ENCODE measurements at places on chromosomes 16 and 17.

GRCh38 chr16:72812672-72813071 is 235.3 kb downstream of the ZFHX3 start:
- DNase-seq, result no peak

- no peak for DNase-seq
Observed at GRCh38 chr16:84341528-84342295, 26.6 kb upstream of the ATP2C2 start.

DNA sequence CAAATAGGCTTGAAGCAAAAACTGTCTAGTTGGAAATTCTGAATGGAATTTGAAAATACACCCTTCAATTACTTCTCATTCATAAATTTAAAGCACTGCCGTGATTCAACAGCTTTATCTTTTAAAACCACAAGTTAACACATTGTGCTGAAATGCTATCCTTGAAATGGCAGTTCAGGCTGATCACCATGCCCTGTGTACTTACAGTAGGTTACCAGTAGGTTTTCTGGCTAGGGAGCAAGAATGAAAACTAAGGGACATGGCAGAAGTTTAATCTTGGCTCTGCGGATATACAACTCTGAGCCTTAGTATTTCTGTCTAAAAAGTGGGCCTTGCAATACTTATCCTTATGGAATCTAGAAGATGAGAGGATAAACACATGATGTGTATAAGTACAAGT is 28.0 kb downstream of the NXPH3 start:
- no peak for DNase-seq

GRCh38 chr17:8366231-8366630 is 10.3 kb downstream of the KRABD2 start:
- no peak for DNase-seq

DNA sequence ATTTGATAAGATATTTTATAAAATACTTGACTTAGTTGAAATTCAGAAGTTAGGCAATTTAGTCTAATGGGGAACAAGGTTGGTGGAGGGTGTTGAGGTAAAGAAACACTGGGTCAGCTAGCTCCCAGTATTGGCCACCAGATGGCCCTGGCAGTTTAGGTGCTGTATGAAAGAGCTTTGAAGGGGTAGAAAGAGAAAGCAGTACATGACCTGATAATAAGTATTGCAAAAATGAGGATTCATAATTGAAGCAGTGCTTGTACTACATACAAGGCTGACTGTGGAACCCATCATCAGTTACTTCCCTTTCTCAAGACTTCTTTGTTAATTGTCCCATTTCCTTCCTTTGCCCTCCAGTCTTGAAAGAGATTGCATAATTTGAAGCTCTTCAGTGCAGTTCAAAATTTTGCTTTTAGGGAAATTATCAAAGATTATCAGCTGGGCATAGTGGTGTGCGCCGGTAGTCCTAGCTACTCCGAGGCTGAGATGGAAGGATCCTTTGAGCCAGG is 29.4 kb downstream of the TANC2 start:
- peak; percentile 40 for DNase-seq
